ENCODE measurements at places on chromosomes 4 and X.

GRCh38 chr4:56681158-56681852 lies at the start of gene HOPX:
TSS of gene HOPX (minus strand) at chr4:56681296. CDS start at chr4:56657816, 23,480 bp downstream.
- DNase-seq: peak; percentile 45

DNA sequence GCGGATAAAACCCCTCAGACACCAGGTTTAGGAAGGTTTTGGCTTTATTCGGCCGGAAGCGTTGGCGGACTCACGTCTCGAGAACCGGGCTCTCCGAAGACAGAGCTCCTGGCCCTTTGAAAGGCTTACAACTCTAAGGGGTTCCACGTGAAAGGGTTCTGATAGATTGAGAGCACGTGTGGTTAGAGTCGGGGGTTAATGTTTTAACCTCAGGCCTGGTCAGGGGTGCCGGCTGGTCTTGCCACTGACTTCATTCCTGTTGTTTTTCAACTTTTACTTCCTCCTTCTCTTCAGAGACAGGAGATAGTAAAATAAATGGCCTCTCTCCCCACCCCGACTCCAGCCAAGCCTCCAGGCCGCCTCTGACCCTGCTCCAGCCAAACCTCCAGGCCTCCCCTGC lies 4.7 kb upstream of the ASMT start:
- no peak for DNase-seq

- no peak for DNase-seq
These were observed 907.1 kb downstream of the FAT4 start for GRCh38 chr4:126221717-126222340.

GRCh38 chr4:6011686-6012085 lies 6.5 kb downstream of the C4orf50 start:
- no peak for DNase-seq

DNA sequence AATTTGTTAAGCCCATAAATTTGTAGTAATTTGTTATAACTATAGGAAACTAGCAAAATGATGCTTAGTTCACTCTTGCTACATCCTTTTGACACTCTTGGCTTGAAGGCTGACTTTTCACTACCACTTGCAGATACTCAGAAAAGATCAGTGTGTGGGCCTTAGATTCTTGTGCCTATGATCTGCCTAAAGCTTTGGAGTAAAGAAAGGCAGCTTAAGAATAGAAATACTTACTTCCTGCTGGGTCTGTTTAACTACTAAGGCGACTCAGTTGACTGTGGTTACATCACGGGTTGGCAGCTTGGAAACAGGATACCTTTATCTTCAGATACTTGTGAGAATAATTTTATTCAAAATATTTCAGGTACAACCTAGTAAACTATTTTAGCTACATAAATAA lies 201.4 kb upstream of the FMR1 start:
- DNase-seq: no peak

- DNase-seq: no peak
These were observed 491.2 kb upstream of the LCORL start for GRCh38 chr4:18512718-18513117.

- DNase-seq: no peak
These were observed 171.0 kb downstream of the DHX15 start for GRCh38 chr4:24413311-24413784.

Measured in inflammatory macrophage treated with lipopolysaccharide for 1 hour (primary cell).